Umbilical cord (tissue), 2 donors: ENCODE measurements at places on chromosomes 4 and X. TPM values are rescaled to one million over a fixed set of nuclear protein-coding genes. Genes with fewer than 3 reads are reported as not detected.

- peak; percentile 66 for DNase-seq
Observed at GRCh38 chr4:173211838-173212237, 43.2 kb downstream of the GALNT7 start.

GRCh38 chr4:25001509-25001908 lies 29.2 kb downstream of the LGI2 start:
- no peak for DNase-seq

- peak; percentile 15 for DNase-seq
Observed at GRCh38 chr4:53987761-53988171, 76.6 kb downstream of the CHIC2 start.

DNA sequence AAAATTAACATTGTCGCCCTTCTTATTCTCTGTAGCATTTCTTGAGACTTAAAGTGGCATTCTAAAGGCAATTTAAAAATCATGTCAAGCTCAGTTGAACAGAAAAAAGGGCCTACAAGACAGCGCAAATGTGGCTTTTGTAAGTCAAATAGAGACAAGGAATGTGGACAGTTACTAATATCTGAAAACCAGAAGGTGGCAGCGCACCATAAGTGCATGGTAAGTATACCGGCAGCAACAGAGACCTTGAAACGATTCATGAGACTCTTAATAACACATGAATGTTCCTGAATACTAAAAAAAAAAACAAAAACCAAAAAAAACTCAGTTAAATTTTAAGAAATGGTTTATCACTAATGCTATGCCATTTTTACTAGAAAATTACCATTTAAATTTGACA lies 82.4 kb upstream of the HPRT1 start:
- peak; percentile 7 for DNase-seq

DNA sequence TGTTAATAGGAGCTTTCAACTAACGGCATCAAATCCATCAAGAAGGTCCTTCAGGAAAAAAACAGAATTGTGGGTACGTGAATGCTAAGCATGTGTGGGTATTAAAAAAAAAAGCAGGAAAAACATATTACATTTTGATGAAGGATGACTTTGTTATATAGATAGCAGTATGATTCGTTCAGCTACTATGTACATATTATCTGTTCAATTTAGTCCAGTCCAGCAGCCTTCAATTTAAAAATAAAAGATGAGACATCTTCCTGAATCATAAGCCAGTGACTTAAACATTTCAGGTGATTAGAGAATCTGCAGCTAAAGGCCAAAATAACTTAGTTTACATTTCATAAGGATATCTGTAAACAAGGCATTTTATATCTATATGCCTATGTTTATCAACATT lies 63.4 kb downstream of the LCORL start:
- no peak for DNase-seq

DNA sequence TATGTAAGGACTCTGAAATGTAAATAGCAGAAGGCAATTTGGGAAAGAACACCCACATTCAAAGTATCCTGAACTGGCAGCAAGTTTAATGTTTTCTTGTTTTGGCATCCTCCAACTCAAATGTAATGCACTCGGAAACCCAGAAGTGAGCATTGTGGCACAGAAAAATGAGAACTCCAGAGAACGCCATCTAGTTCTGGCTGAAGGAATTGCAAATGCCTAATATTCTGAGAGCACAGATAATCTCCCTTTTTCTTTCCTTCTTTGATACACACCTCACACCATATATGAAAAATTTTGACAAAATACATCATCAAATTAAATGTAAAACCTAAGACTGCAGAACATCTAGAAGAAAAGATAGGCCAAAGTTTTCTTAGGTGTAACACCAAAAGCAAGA lies 52.1 kb downstream of the PWWP3B start:
- DNase-seq, result no peak

DNA sequence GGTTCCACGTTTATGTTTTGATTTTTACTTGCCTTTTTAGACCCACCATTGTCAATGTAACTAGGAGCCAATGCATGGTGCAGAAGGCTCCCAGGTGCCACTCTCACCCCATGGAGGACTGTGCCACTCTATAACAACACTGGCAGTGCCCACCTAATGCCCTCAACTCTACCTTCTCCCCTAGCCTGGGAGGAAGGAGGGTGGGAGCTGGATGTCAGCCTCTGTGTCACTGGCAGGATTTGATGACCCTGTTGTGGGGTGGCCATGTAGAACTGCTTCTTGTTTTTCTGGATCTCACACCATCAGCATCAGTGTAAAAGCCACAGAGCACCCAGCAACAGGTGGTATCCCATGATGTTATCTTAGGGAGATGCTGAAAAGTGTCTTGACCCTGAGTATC lies 13.7 kb upstream of the ADH1B start:
- DNase-seq, result no peak

DNA sequence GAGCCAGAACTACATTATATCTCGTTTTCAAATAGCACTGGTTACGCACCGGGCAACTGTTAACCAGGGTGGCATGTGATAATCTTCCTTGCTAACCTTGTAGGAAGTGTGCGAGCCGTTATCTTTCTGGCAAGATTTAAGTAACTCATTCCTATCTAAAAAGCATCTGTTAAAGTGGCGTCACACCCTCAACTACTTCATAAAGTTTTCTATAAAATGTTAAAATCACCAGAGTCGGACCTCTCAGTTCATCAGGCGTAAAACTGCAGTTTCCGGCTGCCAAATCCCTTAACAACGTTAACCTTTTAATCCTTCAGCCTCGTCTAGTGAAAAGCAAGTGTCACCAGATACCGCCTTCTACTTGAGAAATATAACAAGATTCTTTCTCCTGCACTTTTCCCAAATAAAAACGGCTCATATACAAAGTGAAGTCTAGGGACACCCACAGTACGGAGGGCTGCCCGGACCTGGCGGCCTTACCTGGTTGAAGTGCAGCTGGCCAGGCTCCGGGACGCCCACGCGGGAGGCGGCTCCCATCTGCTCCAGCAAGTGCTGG lies 1.2 kb downstream of the SLC39A8 start:
- DNase-seq, result peak; percentile 13

GRCh38 chrX:23766650-23767551 lies 16.1 kb upstream of the SAT1 start:
- no peak for DNase-seq

GRCh38 chr4:26889356-26889755 lies 28.7 kb downstream of the STIM2 start:
- no peak for DNase-seq

DNA sequence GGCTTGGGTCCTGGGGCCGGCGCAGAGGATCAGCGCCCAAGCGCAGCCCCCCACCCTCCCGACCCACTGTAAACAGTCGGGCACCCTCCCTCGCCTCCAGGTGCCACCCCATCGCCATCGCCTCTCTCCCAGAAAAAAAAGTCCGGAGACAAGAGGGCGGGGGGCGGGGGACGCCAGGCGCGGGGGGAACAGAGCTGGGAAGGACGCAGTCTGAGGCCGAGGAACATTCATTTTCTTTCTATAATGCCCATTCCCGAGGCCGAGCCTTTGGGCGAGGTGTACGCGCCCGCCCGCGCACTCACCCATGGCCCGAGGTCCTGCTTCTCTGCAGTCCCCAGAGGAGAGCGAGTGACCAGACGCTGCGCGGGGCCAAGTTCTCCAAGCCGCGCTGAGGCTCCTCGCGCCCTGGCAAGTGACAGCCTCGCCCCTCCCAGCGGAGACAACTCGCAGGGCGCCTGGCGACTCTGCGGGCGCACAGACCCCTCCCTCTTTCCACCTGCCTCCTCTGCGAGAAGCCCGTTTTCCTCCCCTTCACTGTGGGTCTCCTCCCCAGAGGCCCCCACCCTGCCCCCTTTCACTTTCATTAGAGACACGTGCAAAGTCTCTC lies 63.5 kb upstream of the WDR17 start:
- no peak for DNase-seq

DNA sequence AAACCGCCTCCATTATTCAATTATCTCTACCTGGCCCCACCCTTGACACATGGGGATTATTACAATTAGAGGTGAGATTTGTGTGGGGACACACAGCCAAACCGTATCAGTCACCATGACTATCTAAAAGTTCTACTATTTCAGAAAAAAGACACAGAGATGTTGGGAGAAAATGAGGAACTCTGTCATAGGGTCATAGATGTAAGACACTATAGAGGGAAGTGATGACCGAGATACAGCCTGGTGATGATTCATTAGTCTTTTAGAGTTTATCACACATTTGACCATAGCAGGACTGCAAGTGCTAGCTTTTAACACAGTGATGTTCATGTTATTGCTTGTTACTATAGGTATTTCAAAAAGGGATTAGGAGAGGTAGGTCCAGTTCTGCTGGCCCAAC lies 357.0 kb upstream of the AADAT start:
- no peak for DNase-seq

- DNase-seq, result no peak
Observed at GRCh38 chrX:152480269-152481212, 29.4 kb upstream of the GABRA3 start.

DNA sequence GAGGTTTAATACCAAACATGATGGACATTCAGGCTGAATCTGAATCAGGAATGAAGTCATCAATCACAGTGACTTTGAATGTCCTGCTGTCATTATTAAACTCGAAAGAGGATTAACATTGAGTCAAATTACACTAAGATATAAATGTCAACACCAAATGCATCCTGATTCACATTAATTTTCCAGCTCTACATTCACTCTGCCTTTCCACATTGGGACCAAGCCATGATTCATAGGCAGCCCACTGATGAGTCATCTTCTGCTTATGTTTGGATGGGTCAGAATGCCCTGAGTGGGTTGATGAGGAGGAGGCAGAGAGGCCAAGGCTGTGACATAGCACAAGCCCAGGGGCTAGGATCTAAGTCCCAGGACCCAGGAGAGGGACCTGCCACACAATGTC lies 247.6 kb upstream of the RPS6KA3 start:
- DNase-seq, result no peak

DNA sequence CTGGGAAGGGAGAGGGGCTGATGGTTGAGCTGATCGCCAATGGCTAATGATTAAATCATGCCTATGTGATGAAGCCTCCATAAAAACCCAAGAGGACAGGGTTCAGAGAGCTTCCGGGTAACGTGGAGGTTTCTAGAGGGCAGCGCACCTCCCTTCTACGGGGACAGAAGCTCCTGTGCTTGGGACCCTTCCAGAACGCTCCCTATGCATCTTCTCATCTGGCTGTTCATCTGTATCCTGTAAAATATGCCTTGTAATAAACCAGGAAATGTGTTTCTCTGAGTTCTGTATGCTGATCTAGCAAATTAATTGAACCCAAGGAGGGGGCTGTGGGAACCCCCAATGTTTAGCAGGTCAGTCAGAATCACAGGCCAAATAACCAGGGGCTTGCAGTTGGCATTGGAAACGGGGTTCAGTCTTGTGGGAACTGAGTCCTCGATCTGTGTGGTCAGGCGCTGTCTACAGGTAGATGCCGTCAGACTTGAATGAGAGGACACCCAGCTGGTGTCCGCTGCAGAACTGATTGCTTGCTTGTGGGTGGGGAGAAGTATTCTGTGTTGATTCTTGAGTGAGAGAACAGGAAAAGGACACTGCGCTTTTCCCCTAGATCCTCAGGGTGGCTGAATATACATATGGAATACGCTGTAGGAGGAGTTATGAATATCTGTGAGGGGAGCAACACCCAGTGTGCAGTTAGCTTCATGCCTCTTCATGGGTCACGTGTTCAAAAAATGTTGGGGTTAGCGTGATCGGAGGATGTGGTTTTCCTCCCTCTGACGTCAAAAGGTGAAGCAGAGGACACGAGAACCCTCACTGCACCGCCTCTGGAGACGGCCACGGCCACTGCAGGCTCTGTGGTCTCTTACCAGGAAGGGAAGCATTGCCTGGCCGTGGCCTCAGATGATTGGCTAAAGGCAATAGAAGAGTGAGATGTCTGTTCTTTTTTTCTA lies 29.2 kb downstream of the HTT-AS start:
- no peak for DNase-seq

- DNase-seq, result no peak
Observed at GRCh38 chr4:159900562-159900961, 797.7 kb downstream of the RAPGEF2 start.

GRCh38 chrX:108020631-108021030 lies 24.2 kb upstream of the VSIG1 start:
- DNase-seq, result no peak

GRCh38 chrX:275476-275966 lies 5.7 kb upstream of the PLCXD1 start:
- DNase-seq, result no peak

DNA sequence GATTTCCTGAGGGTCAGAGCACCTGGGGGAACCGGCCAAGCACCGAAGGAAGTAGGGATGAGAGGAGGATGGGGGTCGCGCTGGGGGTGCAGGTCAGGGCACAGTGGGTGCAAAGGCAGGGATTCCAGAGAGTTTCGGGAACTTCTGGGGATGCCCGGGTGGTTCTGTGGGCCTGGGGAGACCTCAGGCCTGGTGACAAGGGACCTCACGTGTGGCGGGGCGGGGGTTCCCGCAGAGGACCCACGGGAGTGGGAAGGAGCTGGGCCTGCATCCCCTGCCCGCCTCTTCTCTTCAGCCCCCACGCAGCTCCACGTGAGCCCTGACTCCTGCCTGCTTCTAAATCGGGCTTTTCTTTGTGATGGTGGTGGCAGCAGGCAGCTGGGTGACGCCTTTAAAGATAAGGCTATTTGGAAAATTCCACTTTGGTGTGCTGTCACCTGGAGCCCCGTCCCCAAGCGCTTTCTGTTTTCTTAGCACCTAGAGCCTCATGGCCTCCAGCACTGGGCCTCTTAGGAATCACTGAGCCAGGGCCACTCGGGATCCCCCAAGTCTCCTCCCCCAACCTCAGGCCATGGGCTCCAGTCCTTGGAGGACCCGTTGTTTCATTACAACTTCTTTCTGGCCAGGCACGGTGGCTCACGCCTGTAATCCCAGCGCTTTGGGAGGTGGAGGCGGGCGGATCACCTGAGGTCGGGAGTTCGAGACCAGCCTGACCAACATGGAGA lies 7.1 kb upstream of the TBC1D14 start:
- DNase-seq, result no peak

The CT45A10 gene
- not detected for total RNA-seq

The UGT2B11 gene
- total RNA-seq, result 2.2 TPM

The NPY5R gene
- total RNA-seq, result 5.8 TPM

The GPC4 gene
- total RNA-seq, result 17.1 TPM

The MAGEA8 gene
- 4.3 TPM for total RNA-seq

The EPHA5 gene
- total RNA-seq, result 5.3 TPM

The COX7B2 gene
- total RNA-seq, result not detected

The NLRP2B gene
- 0.48 TPM for total RNA-seq

The POU3F4 gene
- not detected for total RNA-seq

The CYTL1 gene
- 4.8 TPM for total RNA-seq

The CSAG3 gene
- total RNA-seq, result not detected
